ENCODE measurements at places on chromosomes 12 and 14.
A peak's percentile ranks its signal among the peaks of the same experiment; 100 is the strongest.

DNA sequence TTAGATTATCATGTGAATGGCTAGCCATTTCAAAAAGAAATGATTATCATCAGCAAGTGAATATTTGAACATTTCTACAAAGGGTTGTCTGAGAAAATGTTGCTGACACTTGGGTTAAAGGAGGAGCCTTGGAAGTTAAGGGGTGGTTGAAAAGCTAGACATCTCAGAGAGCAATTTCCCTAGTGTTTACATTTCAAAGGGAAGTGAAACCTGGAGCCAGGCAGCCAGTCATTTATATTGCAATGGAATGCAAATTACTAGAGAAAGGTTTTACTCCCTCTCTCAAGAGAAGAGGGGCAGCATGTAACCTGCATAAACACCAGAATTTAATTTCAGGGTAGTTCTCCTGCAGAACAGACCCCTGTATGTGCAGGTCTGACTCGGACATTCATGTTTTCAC, 279.0 kb downstream of the SLC16A7 start:
- no peak for DNase-seq

- DNase-seq, result no peak
These were observed 1.6 kb downstream of the G2E3 start for GRCh38 chr14:30560581-30560980.

DNA sequence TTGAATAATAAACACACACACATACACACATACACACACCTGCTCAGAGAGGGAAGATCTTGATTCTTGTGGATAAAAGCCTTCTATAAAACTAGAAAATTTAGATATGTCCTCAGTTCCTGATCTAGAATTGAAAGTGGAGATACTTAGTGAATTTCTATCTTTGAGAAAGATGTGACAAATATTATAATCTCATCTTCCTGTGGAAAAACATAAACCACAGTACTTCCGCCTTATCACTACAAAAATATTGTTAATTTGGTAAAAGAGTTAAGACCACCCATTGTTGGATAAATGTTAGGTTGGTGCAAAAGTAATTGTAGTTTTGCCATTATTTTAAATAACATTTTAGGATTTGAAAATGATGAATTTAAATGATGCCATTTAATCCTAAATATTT, at the start of gene KLRK1:
Gene KLRK1 (minus strand): TSS at position 138 of the 400 bp plus-strand sequence. CDS start 1,231 bp downstream, outside the sequence.
- no peak for DNase-seq

DNA sequence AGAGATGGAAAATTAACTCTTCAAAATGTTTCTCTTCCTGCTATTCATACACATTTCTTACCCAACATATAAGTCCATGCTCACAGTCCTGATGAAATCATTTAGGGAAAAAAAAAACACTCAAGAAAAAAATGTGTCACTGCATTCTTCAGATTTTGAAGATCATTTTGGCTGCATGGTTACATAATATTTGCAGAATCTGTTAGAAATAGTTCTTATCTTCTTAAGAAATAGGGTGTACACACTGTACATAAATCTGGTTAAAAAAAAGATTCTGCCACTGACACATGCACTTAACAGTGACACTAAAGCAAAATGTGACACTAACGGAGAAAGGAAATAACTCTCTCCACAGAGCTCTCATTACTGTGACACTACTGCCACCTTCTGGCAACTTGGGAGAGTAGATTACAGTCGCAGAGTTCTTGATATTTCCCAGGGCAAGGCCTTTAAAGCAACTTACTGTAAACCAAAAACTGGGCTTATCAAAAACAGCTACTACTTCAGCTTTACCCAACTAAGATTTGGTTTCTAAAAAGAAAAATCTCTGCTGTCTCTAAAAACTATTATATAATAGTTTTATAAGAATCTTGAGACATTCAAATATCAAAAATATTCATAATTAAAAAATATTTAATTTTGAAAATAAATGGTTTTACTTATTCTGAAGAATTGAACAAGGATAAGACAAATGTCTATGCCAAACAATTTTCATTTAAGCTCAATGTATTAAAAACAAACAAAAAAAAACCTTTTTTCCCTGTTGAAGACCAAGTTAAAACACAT, 65.0 kb downstream of the SETD3 start:
- peak; percentile 82 for DNase-seq

DNA sequence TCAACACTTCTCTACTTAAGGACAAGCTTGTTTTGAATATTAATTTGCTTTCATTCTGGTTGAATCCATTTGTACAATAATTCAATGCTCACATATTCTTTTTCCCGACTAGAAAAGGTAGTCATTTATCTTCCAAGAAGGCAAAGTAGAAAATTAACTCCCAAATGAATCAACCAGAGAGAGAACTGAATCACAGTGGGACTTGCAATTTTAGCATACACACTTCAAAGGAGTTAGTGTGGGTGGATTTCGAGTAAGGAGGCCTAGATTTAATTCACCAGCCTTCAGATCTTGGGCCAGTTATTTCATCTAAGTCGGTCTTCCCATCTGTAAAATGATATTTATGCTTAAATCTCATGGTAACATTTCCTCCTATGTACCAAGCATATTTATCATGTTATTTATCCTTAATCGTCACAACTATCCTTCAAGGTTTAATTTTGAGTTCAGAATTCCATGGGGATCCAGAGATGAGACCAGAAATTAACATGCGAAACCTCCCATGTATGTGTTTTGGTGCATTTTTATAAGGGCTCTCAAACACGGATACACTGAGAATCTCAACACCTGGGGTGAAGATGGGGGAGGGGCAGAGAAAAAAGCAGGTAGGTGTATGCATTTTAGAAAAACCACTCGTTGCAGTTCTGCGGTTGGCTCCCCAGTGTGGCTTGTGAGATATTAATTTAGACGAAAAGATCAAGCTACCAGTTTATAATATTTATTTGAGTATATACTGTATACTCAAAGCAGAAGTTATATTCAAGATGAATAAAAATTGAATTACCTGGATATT, 38.9 kb upstream of the IL22 start:
- no peak for DNase-seq

GRCh38 chr14:74941676-74942097, 13.7 kb downstream of the PGF start:
- DNase-seq, result no peak

GRCh38 chr12:31205054-31205453, 120.9 kb downstream of the SINHCAF start:
- no peak for DNase-seq

DNA sequence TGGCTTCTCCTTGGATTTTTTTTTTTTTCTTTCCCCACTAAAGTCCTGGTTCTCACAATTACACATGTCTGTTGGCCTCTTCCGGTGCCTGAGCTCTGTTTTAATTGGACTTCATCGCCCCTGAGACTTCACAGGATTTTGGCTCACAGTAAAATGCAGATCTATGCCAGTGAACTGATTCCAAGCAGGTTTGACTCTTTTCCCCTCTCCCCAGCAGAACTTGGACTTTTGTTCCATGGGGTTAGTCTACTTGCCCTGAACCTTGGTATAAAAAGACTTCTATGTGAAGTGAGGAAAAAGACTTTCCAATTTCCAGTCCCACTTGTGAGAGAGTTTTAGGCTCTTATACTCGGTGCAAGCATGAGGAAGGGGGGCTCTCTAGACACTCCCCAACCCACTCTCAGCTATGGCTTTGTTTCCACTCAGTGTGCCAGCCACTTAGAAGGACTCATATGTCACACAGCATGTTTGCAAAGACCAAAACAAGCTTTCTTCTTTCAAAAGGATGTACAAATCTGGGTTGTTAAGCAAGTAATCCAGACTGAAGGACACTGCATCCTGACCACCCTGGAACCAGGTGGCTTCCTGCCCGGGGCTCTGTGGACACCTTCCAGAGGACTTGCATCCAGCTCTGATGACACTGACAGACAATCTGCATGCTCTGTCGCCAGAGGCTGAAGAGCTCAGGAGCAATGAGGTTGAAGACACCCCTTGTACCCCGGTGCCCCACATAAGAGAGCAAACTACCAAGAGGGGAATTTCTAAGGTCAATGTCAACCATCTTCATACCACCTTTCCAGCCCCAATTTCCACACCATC, 221.9 kb upstream of the EGLN3 start:
- DNase-seq, result no peak

DNA sequence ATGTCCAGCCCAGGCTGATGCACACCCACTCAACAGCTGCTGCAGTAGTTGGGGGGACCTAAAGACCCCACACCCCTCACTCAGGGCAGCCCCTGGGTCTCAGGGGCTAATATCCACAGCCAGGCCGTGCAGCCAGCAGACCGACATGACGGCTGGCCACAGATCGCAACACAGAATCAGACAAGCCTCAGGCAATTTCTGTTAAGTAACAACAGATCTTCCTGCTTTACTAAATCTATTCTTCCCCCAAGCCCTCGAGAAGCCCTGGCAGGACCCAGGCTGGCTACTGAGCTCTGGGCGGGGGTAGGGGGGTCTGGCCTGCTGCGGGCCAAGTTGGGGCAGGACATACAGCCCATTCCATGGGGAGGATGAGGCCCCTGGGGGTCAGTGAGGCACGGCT, 28.0 kb upstream of the NUDT14 start:
- DNase-seq, result no peak

- no peak for DNase-seq
These were observed 890 bp downstream of the SPTLC2 start for GRCh38 chr14:77615361-77616132.

DNA sequence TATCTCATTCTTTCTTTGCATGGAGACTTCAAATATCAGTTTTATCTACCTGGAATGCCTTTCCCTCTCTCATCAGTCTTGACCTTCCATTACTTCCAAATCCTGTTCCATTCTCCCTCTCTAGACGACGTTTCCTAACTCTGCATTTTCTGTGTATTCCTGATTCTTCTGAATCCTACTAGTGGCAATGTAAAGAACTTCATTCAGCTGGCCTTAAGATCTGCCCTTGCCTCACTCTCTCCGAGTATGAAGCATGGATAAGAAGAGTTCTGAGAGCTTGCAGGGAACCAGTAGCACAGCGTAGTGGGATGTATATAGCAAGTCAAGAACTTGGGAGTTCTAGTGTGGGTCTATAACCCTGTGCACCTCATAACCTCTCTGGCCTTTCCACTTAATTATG, 68.5 kb upstream of the HOXC13 start:
- DNase-seq, result no peak

GRCh38 chr14:69152181-69152901, 578 bp downstream of the DCAF5 start:
- peak; percentile 20 for DNase-seq

DNA sequence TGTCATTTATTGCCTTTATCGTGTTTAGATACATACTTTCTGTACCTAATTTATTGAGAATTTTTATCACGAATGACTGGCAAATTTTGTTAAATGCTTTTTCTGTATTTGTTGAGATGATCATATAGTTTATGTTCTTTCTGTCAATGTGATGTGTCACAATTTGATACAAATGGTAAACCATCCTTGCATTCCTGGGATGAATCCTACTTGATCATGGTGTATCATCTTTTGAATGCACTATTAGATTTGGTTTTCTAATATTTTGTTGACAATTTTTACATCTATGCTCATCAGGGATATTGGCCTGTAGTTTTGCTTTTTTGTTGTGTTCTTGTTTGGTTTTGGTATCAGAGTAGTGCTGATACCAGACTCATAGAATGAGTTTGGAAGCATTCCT, 185.1 kb downstream of the NUBPL start:
- no peak for DNase-seq

DNA sequence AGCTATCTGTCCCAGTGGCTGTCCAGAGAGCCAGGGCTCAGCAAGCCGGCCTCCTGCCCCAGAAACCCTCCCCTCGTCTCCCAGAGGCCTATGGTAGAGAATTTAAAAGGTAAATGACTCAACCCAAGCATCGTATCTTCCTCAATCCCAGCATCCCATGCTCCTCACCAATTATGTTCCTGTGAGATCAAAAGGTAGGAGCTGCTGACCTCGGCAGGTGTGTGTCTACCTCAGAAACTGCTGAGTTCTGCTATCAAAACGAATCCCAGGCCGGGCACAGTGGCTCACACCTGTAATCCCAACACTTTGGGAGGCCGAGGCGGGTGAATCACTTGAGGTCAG, 49.3 kb downstream of the FOXN3 start:
- no peak for DNase-seq

DNA sequence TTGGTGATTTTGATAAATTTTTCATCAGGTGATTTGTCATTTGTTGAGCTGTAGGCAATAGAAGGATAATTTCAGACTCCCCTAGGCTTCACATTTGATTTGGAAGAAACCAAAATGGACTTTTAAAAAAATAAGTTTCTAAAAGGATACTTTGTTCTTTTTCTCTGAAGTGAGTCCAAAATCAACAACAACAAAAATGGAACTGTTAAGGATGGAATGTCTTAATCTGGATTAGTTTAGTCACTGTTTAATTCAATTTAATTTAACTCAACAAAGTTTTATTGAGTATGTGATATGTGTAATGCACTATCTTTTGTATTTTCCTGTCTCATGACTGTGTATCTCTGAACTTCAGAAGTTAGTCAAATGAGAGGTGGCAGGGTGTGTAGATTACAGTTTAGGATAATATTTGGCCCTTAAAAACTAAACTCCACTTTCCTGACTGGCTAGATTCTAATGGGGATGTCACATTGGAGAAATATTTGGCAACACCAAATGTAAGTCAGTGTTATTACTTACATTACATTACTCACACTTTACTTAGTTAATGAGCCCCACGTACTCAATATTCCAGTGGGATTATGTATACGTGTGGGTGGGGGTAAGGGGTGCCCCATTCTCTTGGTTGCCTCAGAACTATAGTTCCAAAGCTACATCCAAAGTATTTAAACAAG, 209.7 kb downstream of the BCAT1 start:
- DNase-seq, result no peak

GRCh38 chr12:68080577-68080976, 79.0 kb downstream of the IFNG start:
- DNase-seq, result no peak

DNA sequence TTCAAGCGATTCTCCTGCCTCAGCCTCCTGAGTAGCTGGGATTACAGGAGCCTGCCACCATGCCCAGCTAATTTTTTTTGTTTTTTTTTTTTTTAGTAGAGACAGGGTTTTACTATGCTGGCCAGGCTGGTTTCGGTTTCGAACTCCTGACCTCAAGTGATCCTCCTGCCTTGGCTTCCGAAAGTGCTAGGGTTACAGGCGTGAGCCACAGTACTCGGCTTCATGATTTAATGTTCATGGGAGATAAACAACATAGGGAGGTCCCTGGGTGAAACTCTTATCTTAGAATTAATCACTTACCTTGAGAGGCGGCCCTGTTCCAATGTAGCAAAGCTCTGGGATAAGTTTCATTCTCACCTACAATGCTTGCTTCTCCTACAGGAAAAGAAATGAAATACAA, 48.3 kb downstream of the SEL1L start:
- no peak for DNase-seq

GRCh38 chr12:84727961-84728360, 184.6 kb downstream of the SLC6A15 start:
- peak; percentile 33 for DNase-seq

DNA sequence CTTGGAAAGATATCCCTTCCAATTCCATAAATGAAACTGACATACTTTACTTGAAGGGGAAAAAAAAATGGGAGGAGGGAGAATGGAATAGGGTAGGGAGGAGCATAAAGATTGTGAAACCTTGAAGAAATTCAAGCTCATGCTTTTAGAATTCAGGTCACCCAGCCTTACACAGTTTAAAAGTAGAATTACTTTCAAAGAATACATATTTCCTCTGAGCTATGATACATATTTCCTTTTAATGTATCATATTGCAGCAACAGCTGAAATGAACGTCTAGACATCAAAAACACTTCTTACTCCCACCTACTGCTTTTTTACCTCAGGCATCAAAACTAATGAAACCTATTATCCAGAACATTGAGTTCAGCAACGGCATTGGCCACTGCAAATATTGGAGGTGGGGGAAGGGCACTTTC, 156.0 kb downstream of the MED13L start:
- DNase-seq, result no peak

- no peak for DNase-seq
These were observed 20.1 kb upstream of the RTN1 start for GRCh38 chr14:59890676-59891075.
